ENCODE measurements at places on chromosomes 6 and 20.

- no peak for DNase-seq
These were observed 198.1 kb upstream of the EXOC2 start for GRCh38 chr6:890995-891394.

GRCh38 chr20:50750145-50750671, 18.8 kb downstream of the PARD6B start:
- no peak for DNase-seq

DNA sequence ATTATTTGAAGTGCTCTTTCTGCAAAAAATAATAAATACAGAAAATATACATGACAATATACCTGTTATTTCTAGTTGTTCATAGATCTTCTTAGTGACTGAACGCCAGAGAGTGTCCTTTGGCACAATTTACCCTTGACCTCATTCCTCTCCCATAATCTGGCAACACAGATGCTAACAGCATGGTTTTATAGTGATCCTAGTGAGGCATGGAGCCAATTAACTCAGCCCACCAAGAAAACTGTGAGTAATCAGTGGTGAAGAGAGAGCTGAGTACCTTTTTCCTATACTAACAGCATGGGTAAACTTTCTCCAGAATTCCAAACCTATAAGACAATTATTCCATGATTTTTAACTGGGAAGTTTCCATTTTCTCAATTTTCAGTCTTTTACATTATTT, 61.0 kb downstream of the VGLL2 start:
- no peak for DNase-seq

DNA sequence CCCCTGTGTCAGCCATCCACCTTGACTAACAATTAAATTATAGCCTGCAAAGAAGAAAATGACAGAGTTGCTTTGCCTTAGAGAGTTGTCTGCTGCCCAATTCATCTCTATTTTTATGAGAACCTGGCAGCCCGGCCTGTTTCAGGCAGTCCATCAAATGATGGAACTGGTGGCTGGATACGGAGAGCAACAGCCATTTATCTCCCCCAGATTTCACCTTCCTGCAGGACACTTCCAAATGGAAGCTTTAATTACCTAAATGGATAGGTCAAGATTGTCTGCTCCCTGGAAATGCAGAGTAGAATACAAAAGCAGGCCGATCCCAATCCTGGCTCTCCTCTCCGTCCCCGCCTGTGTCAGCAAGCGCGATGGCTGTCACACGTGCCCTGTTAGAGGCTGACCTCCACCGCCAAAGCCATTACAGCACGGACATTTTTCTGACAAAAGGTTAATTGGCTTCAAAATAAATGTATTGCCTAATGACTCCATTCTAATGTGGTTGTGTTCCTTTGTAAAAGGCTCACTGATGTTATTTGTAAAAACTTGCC, 86.7 kb downstream of the PACRG start:
- DNase-seq = no peak

DNA sequence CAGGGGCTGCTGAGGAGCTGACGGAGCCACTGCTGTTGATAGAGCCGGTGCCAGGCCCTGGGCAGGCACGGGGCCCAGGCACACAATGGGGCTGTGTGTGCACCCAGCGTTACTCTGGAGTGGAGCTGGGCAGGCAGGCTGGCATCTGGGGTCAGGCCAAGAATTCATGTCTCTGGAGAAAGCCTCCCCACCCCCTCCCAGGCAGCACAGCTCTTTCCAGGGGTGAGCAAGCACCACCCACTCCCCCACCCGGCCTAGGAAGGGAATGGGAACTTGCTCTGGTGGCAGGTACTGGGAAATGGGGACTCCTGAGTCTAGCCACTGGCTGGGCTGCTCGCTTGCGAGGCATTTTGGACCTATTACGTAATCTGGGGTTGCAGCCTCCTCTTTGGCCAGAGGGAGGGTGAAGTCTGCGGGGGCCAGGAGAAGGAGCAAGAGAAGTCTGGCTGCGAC, 22.7 kb downstream of the TFEB start:
- no peak for DNase-seq

- DNase-seq = no peak
These were observed 7.6 kb upstream of the HLA-DRA start for GRCh38 chr6:32432050-32432450.

- DNase-seq = no peak
These were observed 33.7 kb downstream of the GJA10 start for GRCh38 chr6:89927791-89928550.
